ENCODE measurements at places on chromosomes 13 and 19. TPM values are rescaled to one million over a fixed set of nuclear protein-coding genes. Genes with fewer than 3 reads are reported as not detected.

VSTM2B gene
- total RNA-seq: not detected

PTGIR gene
- total RNA-seq: not detected

OVOL3 gene
- 0.36 TPM for total RNA-seq

MRI1 gene
- total RNA-seq: 12.6 TPM

MAP2K2 gene
- 168 TPM for total RNA-seq

CEBPA gene
- total RNA-seq: 10.2 TPM

ACER1 gene
- not detected for total RNA-seq

SLC7A10 gene
- total RNA-seq: 0.15 TPM

CPAMD8 gene
- total RNA-seq: 0.11 TPM

CLEC17A gene
- not detected for total RNA-seq

KLK14 gene
- total RNA-seq: 0.71 TPM

ZNF283 gene
- 5.5 TPM for total RNA-seq

CNFN gene
- 55.2 TPM for total RNA-seq
